ENCODE measurements at places on chromosomes 7 and 10.

DNA sequence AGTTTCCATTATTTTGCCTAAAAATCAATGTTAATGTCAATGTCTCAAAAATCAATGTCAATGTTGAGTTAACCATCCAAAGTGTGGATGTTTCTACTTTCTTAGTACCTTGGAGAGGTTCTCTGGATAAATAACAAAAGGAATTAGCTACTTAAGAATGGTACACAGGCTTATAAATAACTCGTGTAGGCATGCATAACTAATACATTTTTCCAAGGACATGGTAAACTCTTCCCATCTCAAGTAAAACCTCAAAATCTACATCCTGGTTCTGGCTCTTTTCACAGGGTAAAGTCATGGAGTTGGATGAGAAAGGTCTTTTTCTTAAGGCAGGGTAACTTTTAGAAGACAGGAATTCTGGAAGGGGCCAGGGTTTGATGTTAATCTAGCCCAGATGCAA lies 59.9 kb downstream of the CAV1 start:
- no peak for DNase-seq

DNA sequence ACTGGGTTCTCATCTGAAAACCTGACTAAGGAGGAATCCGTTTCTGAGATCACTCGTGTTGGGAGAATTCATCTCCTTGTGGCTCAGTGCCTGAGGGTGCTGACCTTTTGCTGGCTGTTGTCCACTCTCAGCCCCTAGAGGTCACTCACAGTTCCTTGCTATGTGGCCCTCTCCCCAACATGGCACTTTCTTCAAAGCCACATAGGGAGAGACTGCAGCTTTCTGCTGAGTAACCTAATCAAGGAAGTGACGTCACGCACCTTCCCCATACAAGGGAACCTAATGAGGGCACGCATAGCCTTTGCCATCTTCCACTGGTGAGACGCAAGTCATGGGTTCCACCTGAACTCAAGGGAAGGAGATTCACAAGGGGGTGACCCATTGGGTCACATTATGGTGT lies 23.2 kb downstream of the STEAP1B start:
- DNase-seq = no peak

GRCh38 chr10:124740369-124741280 lies 3.6 kb downstream of the FAM53B start:
- peak; percentile 38 for DNase-seq

- no peak for DNase-seq
These were observed 24.1 kb upstream of the FFAR4 start for GRCh38 chr10:93542358-93542791.

DNA sequence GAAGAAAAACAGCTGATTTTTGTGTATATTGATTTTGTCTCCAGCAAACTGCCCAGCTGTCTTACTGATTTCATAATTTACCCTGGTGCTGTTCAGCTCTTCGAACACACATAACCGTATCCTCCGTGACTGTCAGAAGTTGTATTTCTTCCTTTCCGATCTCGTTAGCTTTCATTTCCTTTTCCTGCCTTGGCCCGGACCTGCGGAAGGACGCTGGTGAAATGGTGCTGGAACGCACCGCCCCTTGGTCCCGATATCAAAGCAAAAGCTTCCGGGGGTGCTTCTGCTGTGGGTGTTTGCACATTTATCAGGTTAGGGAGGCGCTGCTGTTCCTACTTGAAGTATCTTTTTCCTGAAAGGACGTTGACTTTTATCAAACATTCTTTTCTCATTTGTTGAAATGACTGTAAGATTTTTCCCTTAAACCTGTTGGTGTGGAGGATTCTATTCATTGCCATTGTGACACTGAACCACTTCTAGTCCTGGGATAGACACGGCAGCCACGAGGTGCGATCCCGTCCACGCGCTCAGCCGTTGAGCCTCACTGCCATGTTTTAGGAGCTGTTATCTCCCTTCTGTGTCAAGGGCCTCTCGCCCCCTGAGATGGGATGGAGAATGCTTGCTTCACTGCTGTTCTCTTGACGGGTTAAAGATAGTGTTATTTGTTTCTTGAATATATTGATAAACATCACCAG lies 72.6 kb downstream of the FOXL3 start:
- DNase-seq = no peak

DNA sequence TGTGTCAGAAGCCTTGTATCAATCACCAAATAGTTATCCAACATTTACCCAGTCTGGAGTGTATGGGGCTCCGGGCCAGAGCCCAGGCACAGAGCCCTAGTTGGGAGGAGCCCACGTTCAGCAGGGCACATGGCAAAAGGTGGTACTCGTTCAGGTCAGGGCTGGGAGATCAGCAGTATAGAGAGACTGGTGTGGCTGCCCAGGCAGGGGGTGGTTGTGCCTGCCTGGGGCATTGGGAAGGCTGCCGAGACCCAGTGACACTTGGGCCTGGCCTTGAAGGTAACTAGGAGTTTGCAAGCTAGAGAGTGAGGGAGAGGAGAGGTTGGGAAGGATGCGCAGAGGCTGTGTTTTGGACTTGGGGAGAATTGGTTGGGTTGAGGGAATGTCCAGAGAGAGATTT lies 48.9 kb upstream of the IGFBP3 start:
- no peak for DNase-seq

GRCh38 chr10:71554671-71555070 lies 158.0 kb downstream of the CDH23 start:
- DNase-seq = no peak

DNA sequence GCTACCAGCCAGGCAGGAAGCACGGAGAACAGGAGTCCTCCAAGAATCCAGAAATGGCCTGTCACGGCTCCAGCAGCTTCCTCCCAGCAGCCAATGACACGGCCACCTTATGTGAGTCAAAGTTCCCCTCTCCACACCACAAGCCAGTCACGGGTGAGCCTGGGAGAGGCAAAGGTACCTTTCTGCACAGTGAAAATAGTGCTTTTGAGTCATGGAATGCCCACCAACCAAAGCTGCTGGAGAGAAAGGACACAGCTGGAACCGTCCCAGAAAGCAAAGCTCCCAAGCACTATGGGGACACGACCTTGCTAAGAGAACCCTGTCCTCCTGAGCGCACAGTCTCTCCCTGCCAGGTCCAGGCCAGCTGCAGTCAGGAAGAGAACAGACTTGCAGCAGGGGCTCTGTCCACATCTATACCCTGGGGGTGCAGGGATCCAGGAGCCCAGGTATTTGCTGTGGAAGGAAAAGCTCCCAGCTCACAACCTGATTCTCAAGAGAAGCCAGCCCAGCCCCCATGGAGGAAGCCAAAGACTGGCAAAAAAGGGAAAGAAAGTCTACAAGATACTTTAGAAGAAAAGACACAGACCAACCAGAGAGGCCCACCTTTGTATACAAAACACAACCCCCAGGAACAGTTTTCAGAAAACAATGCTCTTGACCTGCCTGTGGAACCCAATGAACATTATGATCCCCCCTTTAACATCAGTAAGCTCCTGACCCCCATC lies 24.4 kb downstream of the C10orf71 start:
- no peak for DNase-seq

DNA sequence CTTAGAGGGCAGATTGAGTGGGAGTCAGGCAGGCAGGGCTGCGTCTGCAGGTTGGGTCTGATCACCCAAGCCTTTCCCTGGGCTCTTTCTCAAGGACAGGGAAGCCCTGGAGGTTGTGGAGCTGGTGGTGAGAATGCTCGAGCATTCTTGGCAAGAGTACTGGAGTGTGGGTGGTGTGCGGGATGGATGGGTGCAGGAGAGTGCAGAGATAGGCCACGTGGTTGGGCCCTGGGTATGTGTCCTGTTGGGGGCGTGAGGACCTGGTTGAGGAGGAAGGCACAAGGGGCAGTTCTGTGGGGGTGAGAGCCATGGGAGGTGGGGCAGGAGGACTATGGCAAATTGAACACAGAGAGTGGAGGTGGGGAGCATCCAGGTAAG lies 135.9 kb downstream of the PTPN20 start:
- DNase-seq = no peak

DNA sequence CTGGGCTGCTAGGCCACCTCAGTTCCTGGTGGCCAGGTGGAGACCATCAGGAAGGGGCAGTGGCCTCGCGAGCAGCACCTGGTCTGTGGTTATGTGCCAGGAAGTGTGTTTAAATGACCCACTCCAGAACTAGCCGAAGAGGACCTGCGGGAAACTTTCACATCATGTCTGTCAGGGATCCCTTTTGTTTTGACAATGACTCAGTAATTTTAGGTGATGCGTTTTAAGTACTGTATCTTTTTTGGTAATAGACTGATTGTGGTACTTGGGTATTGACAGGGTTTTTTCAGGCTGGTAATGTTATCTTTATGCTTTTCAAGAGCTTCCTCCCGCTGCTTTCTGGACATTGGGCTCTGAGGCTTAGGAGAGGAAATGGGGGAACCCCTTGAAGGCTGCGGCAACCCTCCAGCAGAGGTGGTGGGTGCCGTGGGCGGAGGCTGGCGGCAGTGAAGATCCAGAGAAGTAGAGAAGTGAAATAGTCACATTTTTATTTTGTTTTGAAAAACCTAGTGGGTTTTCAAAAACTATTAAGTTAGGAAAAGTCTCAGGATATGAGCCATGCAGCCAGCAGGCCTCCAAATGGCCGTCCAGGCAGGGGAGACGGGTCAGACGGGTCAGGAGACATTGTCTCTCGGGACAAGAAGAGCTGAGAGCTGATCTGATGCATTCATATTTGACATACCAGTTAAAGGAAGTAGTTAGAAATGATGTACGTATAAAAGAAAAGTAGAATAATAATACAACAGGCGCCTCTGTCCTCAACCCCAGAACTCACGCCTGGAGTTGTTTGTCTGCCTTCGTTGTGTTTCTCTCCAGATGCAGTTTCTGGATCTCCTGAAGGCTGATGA lies 27.7 kb downstream of the PPP2R2D start:
- peak; percentile 21 for DNase-seq

- DNase-seq = no peak
These were observed 256.4 kb upstream of the PHYHIPL start for GRCh38 chr10:58919927-58920654.

GRCh38 chr7:132750096-132750495 lies 173.8 kb upstream of the PLXNA4 start:
- no peak for DNase-seq

DNA sequence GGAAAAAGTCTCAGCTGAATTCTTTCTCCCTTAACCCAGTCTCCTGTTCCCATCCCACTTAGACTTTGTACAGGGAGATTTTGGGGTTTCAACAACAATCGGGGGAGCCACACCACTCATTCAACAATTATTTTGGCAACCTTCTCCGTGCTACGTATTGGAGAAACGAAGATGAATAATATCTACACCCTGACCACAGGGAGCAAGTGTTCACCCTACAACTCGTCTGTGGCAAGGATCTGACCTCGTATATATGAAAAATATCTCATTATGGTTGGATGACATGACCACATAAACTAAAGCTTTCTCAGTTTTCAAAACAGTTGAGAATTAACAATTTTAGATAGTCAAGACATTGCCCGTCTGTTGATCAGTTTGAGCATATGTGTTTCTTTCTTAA lies 302.1 kb downstream of the CACNA2D1 start:
- no peak for DNase-seq

DNA sequence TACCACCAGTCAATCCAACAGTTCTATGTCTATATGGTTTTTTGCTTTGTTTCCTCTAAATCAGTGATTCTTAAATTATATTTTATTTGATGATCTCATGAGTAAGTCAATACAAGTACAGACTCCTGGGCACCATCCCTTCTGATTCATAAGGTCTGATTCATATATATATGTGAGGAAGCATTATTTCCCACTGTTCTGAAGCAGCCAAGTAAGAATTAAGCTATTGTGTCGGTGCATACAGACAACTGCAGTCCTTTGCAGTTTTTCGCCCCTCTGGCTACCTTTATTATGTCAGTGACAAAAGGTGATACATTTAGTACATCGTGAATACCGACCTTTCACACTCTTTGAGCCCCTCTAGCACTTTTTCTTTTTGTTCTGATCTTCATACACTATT lies 1079.6 kb upstream of the C7orf33 start:
- no peak for DNase-seq

GRCh38 chr7:41277561-41277960 lies 425.3 kb downstream of the INHBA start:
- DNase-seq = no peak

GRCh38 chr7:50497968-50498367 lies 47.8 kb upstream of the FIGNL1 start:
- DNase-seq = no peak

DNA sequence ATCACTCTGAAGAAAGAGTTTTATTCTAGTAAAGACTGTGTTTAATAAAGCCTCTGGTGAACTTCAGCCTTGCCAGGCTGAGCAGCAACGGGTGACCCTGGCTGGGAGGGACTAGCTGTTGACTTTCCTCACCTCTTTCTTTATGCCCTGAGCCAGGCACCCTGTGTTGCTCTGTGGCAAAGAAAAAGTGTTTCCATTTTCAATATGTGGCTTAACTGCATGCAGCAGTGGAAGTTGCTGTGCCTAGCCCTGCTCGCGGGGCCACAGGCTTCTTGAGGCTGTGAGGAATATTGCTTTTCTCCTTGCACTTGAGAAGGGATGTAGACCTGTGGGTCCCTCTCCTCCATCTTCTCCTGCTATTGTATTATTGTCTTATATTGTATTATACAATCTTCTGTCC lies 67.0 kb downstream of the CXCL12 start:
- no peak for DNase-seq

DNA sequence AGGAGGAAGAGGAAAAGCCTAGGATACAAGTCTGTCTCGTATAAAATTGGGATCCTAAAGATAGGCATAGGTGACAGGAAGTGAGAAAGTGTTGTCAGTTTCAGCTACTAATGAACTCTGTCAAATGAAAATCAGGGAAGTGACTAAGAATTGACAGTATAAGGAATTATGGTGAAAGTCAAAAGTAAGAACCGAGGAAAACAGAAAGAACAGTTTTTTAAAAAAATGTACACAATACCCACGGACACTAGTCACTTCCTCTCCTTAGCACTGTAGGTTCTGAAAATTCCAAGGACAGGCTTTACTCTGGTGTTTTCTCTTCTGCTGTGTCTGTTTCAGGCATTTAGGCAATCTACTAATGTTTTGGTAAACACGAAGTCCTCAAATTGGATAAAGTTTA lies 42.3 kb downstream of the ATAD1 start:
- DNase-seq = no peak

DNA sequence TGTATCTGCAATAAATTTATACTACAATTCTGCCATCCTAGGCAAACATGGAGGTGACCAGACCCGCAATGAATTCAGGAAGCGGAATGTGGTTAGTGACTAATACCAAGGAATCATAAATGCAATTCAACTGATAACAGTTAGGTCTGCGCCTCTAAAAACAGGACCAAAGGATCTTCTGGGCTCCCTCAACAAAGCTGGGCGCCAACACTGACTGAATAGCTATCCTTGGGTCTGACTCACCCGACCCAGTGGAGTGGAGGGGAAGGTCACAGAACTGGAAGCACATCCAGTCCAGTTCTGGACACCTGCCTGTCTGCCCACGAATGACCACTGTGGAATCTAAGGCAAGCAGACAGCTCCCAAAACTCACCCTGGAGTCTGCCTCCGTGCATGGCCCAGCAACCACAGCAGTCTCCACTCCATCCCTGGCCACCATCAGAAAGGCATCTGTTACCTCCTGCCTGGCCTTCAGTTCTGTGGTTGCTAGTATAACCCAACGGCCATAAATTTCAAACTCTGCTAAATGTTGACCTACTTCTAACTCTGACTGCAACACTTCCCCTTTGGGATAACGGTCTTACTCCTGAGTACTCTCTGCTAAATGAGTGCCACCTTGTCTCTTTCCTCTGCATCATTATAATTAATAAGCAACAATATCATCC lies 43.0 kb upstream of the DLX6 start:
- no peak for DNase-seq
